ENCODE measurements at places on chromosomes 13 and 19. TPM values are rescaled to one million over a fixed set of nuclear protein-coding genes. Genes with fewer than 3 reads are reported as not detected.

Gene MATK
- total RNA-seq, result 17.1 TPM

Gene KRTDAP
- total RNA-seq, result not detected

Gene ZNF460
- total RNA-seq, result 130 TPM

Gene ZNF865
- 13.2 TPM for total RNA-seq

Gene CDC16
- total RNA-seq, result 61.9 TPM

Gene BEST2
- not detected for total RNA-seq

Gene LRRC63
- total RNA-seq, result 1.3 TPM

Gene CLEC17A
- 0.78 TPM for total RNA-seq

Gene CD22
- total RNA-seq, result 5.3 TPM

Gene CUL4A
- 100 TPM for total RNA-seq

Gene ZNF90
- 11.8 TPM for total RNA-seq

Gene GNG8
- 9.6 TPM for total RNA-seq

Gene RGS9BP
- total RNA-seq, result 0.48 TPM

Gene CATSPERD
- not detected for total RNA-seq

Gene CGB2
- not detected for total RNA-seq

Gene CYSLTR2
- total RNA-seq, result 1.8 TPM

Gene ZNF20
- 3.5 TPM for total RNA-seq

Gene LGALS14
- 2.2 TPM for total RNA-seq
